ENCODE measurements at places on chromosomes 5 and 9.

DNA sequence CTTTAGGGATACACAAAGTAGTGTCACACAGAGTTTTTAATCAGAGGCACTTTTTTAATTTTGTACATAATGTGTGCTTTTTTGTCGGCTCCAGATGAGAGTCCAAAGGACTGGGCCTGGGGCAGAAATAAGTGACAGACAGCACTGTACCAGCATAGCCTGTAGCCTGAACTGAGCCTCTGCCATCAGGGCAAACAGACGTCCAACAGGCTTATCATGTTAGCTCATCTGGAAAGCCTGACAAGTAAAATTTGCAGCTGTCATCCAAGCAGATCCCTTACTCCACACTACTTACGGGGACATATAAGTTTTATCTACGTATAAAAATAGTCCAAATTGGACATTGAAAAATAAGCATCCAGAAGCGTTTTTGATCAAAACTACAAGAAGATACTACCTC lies 233.1 kb upstream of the GAS1 start:
- no peak for DNase-seq

DNA sequence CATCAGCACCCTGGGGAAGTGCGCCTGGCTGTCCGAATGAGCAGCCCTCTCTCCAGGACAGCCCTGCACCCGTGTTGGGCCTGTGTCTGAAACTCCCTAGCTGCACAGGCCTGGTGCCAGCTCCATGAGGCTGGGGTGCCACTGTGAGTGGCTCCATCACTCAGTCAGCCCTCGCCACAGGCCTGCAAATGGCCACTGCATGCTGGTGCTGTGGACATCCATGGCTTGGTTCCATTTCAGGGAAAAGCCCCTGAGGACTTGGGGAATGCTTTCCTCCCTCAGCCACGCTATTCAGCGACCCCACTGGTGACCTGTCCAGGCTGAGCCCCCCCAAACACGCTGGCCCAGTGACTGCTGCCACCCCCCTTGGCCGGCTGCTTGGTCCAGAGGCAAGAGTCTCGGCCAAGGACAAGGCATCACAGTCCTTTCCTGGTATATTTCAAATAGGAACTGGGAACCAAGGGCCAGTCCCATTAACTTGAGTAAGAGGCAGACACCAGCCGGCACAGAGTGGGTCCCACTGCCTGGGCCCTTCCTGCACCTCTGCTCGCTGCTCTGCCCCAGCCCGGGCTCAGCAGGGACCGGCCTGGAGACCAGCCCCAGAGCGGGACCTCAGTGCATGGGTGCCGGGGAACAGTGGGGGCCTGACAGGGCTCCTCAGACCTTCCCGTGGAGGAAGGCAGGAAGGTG lies 181.3 kb downstream of the AUH start:
- no peak for DNase-seq

- no peak for DNase-seq
Measured at GRCh38 chr5:172443441-172444109, 10.8 kb downstream of the SH3PXD2B start.

- peak; percentile 40 for DNase-seq
Measured at GRCh38 chr9:121883281-121884056, 209.6 kb downstream of the TTLL11 start.

- no peak for DNase-seq
Measured at GRCh38 chr9:91376239-91376638, 14.5 kb upstream of the AUH start.

GRCh38 chr5:116626272-116626723 lies 51.7 kb upstream of the SEMA6A start:
- DNase-seq, result peak; percentile 37

DNA sequence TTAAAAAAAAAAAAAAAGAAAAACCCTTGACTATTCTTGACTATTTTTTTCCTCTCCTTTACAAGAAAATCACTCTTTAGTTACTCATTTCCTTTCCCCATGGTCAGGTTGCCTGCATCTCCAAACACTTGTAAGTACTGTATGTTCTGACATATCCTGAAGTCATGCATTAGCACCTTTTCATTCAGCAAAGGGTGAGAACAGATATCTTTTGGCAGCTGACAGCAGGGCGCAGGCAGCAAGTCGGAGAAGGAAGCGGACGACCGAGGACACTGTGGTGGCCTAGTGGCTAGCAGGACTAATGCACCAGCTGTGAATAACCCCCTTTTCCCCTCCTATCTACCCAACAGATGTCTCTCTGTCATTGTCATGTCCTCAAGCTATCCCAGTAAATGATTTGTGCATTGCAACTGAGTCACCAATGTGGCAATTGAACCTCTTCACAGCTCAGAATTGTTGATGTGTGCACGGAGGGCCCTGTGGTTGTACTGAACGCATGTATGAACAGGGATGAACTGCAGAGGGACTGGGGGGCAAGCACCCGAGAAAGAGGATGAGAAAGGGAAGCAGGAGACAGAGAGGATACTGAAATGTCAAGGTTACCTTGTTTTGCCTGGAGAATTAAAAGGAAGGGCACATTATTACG lies 996.0 kb upstream of the ARRDC3 start:
- no peak for DNase-seq

- no peak for DNase-seq
Measured at GRCh38 chr9:87475463-87475862, 22.2 kb upstream of the DAPK1 start.

DNA sequence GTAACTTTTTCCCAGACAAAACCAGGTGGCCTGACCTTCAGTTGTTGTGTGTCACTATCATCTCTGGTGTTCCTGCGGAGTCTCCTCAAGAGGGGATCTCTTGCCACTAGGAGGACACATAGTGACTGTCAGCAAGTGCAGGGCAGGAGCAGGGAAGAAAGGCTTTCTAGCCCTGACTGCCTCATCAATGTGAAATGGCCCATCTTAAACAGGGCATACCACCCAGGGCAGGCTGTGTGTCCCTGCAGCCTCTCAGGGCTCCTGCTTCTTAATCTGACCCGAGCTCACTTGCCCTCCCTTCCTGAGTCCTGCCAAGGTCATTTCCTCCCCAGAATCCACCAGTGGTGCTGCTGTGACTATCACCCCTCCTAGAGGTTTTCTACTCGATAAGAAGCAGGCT lies 57.4 kb upstream of the SIMC1 start:
- DNase-seq, result no peak

- DNase-seq, result peak; percentile 81
Measured at GRCh38 chr5:154371687-154372086, 74.1 kb upstream of the SAP30L start.

GRCh38 chr9:13358128-13358527 lies 78.6 kb upstream of the MPDZ start:
- peak; percentile 30 for DNase-seq

- no peak for DNase-seq
Measured at GRCh38 chr5:133715216-133715615, 102.9 kb upstream of the FSTL4 start.

- no peak for DNase-seq
Measured at GRCh38 chr5:170441393-170441784, 52.2 kb upstream of the KCNMB1 start.

- DNase-seq, result no peak
Measured at GRCh38 chr5:77213601-77214000, 3.1 kb downstream of the PDE8B start.

- peak; percentile 7 for DNase-seq
Measured at GRCh38 chr5:97658116-97658900, 475.3 kb upstream of the RIOK2 start.

- no peak for DNase-seq
Measured at GRCh38 chr5:143923634-143924266, 111.8 kb downstream of the HMHB1 start.

DNA sequence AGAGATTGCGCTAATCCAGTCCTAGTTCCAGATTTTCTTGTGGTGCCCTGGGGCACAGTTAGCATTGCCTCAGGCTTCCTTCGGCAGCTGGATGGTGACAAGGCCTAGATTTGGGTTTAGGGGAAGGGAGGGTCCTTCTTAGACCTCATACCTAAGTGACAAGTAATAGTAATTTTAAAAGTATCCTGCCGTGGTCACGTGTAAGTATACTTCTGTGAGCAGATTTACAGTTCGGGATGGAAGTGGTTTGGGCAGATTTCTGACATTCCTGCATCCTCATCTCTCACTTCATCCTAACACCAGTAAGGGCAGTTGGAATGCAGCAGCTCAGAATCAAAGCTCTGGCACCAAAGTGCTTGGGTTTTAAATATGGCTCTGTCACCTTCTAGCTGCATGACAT lies 71.6 kb downstream of the LRRC70 start:
- DNase-seq, result no peak

DNA sequence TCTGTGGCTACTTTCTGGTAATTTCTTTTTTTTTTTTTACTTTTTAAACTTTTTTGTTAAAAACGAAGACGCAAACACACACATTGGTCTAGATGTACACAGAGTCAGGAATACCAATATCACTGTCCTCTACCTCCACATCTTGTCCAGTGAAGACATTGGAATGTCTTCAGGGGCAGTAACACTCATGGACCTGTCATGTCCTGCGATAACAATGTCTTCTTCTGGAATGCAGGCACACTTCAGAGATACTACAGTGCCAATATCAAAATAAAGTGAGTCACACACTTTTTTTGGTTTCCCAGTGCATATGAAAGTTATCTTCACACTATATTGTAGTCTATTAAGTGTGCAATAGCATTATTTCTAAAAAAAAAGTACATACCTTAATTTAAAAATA lies 175.9 kb downstream of the ARRDC3 start:
- DNase-seq, result no peak

- DNase-seq, result no peak
Measured at GRCh38 chr9:87834357-87834756, 48.3 kb upstream of the SPATA31E1 start.

- DNase-seq, result no peak
Measured at GRCh38 chr5:173808079-173808808, 79.9 kb upstream of the CPEB4 start.

- DNase-seq, result no peak
Measured at GRCh38 chr5:130545291-130545690, 619.8 kb downstream of the HINT1 start.

DNA sequence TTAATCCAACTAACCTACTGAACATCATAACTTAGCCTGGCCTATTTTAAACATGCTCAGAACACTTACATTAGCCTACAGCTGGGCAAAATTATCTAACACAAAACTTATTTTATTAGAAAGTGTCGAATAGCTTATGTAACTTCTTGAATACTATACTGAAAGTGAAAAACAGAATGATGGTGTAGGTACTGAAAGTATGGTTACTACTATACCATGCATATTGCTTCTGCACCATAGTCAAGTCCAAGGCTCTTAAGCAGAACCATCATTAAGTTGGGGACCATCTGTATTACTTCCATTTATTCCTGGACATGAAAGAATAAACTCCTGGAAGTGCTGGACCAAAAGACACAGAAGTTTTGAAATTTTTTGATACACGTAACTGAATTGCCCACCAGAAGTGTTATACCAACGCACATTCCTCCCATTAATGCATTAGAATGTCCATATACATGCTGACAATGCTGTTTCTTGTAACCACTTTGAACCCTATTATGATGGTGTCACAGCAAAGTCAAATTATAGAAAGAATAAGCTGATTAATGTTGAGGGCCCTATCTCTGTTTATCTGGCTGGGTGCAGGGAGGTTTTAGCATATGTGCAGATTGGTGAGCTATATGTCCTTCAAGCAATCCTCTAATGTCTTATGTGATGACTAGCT lies 375.7 kb downstream of the ACTL7B start:
- DNase-seq, result no peak

DNA sequence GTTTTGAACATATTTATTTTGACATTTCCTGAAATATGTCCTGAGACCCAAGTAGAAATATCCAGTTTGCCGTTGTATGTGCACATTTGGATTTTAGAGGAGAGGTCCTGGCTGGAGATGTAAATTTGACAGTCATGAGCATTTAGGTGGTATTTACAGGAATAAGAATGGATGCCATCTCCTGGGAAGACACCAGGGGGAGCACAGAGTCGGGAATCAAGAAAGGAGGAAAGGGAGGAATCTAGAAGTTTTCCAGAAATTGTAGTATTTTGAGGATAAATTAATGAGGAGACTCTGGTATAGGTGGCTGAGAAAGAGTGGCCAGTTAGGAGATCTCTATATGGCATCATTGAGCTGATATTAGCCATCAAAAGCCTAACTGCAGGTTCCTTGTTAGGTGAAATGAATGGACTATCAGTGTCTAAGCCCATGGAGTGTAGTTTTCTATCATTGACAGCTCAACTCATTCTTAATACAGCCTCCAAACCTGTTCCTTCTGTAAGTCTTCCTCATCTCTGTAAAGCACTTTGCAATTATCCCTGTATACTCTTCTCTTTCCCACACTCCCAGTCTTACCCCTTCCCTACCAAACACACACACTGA lies 7.2 kb downstream of the GAPT start:
- DNase-seq, result no peak

- DNase-seq, result no peak
Measured at GRCh38 chr5:156942064-156942463, 21.0 kb downstream of the TIMD4 start.

GRCh38 chr9:114369216-114370130 lies 18.3 kb downstream of the AKNA start:
- no peak for DNase-seq

DNA sequence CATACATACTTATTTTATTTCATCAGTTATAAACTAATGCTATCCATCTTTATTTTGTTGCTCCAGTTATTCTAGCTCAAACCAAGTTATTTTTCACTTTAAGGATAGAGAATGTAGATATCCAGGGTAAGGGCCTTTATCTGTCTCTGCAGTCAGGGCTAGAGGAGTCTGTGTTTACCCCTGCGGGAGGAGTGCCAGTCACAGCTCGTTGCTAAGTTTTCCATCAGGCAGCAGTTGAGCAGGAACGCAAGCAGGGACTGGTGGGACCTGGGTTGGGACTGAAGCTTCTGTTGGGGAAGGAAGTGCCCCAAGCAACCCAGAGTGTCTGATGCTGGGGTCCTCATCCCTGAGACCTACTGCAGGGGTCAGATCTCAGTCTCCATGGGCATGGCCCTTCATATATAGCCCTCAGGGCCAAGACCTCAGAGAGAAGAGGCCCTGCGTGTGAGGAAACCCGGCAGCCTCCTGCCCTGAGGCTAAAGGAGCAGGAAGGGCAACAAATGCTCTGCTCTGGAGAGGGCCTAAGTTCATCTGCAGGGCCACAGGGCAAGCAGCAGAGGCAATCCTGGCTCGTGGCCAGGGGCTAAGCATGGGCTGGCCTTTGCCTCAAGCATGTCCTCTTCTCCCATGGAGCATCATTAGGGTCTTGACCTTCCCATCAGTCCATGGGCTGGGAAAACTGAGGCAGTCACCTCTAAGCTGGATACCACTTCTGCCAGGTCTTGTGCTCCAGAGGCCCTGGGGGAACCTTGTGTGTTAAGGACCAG lies 6.6 kb downstream of the SLC22A4 start:
- DNase-seq, result no peak

GRCh38 chr9:128191406-128192046 lies at the start of gene CIZ1:
Gene CIZ1 (minus strand): TSS chr9:128191572. CDS start chr9:128190857, 715 bp downstream.
- DNase-seq, result peak; percentile 36

All from retinal pigment epithelial cell (primary cell).